Fibroblast of skin of scalp (primary cell): ENCODE measurements at places on chromosomes 2 and 18.

GRCh38 chr2:28338046-28338817, 54.4 kb upstream of the FOSL2 start:
- DNase-seq = peak; percentile 96

GRCh38 chr2:38130876-38131275, 54.9 kb upstream of the CYP1B1 start:
- no peak for DNase-seq

- DNase-seq = no peak
These were observed 8.4 kb downstream of the FBXO36 start for GRCh38 chr2:229930656-229931055.

DNA sequence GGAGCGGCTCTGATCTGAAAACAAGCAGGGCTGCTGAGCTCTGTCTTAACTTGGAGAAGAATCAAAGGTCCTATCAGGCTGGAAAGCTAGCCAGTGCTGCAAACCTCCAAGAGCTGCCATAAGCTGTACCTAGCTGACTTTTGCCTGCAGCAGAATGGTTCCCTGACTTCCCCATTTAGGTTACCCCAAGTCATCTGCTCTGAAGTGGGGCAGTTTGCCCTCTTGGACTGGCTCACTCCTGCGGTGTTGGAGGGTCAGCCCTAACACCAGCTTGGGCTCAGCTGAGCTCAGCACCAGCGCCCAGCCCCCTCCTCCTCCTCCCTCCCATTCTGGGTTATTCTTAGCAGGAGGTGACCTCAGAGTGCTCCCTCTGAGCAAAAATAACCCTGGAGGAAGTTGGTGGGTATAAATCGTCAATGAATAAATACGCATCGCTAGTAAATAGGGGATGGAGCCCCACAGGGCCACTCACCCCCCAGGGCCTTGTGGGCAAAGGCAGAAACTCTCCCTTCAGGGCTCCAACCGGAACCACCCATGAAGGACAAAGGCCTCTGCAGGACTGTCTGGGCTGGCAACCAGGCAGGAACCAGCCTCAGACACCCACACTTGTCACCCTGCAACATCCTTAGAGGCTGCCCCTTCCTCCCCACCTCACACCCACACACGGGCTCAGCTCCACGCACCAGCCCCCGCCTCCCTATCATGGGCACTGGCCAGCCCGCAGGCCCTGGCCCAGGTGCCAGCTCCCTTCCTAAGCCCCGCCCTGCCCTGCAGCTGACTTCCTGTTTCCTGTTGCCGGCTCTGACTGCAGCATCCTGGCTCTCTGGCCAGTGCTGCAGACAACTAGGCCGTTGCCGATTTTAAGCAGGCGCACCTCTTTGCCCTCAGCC, 46.9 kb downstream of the DNMT3A start:
- DNase-seq = no peak

DNA sequence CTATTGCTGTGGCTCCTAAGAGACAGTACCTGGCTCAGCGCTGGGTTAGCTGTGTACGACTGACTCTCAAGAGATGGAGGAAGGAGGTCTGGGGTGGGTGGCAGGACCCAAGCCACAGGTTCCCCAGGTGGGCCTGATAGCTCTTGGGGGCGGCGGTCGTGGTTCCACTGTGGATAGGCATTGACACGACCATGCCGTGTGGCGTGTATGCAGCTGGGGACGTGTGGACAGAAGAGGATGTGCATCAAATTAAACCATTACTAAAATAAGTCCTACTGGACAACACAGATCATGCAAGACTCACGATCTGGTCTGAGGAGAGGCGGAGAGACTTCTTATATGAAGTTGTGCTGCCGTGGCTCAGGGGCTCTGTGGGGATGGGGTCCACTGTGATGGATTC, 78.1 kb downstream of the EMILIN2 start:
- no peak for DNase-seq

- DNase-seq = no peak
These were observed 206.0 kb upstream of the PARD3B start for GRCh38 chr2:204339212-204339715.

GRCh38 chr2:9388950-9389911, 34.1 kb downstream of the ITGB1BP1 start:
- DNase-seq = no peak

GRCh38 chr18:21331065-21331464, 89.0 kb downstream of the GREB1L start:
- no peak for DNase-seq

- DNase-seq = no peak
These were observed 282.4 kb upstream of the CYRIA start for GRCh38 chr2:16948053-16948452.

GRCh38 chr18:12231040-12231882, 22.9 kb upstream of the CIDEA start:
- no peak for DNase-seq

GRCh38 chr18:13635046-13635445, 91.3 kb downstream of the FAM210A start:
- DNase-seq = no peak

- peak; percentile 79 for DNase-seq
These were observed 72.8 kb upstream of the TAF1B start for GRCh38 chr2:9770308-9771100.
